ENCODE measurements at places on chromosomes 5 and 9.

DNA sequence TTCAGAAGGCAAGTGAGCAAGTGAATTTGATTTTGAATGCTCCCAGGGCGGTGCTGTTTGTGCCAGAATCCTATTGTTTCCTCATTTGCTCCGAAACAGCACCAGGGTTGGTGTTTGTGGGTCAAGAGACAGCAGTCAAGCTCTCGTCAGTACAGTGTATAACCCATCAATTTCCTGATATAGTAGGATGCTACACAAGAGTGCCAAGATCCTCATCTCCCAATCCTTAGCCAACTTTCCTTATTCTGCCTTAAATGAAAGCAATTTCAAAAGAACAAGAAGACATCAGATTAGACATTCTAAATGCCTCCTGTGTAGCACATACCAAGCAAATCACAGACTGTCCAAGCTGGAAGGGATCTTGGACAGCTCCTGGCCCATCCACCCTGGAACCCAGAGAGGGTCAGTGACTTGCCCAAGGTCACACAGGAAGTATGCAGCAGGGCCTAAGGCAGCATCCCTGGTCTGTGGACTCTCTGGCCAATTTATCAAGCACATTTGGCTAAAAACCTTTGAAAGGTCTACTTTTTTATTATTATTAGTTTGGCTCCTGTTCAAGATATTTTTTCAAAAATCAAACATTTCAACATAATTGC lies 4.5 kb downstream of the WHRN start:
- DNase-seq = no peak

GRCh38 chr5:178241231-178241663 lies 8.6 kb upstream of the PHYKPL start:
- DNase-seq = peak; percentile 38

DNA sequence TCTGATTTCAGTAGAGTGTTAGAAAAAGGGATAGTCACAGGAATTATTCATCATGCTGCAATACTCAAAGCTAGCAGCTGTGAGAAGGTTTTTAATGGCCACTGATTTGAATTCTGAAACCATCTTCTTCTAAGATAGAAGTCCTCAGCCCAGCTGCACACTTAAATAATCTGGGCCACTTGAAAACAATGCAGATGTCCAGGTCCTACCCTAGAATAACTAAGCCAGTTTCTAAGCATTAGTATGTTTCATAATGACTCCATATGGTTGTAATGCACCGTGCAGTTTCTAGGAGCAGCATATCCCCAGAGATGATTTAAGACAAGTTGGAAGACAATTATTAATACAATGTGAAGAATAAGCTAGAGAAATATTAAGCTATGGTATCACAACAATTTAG lies 159.9 kb upstream of the FBXL17 start:
- DNase-seq = no peak

GRCh38 chr5:128237546-128237945 lies 154.0 kb downstream of the SLC12A2 start:
- no peak for DNase-seq

- no peak for DNase-seq
Observed at GRCh38 chr9:85185486-85186217, 516.1 kb downstream of the NTRK2 start.

DNA sequence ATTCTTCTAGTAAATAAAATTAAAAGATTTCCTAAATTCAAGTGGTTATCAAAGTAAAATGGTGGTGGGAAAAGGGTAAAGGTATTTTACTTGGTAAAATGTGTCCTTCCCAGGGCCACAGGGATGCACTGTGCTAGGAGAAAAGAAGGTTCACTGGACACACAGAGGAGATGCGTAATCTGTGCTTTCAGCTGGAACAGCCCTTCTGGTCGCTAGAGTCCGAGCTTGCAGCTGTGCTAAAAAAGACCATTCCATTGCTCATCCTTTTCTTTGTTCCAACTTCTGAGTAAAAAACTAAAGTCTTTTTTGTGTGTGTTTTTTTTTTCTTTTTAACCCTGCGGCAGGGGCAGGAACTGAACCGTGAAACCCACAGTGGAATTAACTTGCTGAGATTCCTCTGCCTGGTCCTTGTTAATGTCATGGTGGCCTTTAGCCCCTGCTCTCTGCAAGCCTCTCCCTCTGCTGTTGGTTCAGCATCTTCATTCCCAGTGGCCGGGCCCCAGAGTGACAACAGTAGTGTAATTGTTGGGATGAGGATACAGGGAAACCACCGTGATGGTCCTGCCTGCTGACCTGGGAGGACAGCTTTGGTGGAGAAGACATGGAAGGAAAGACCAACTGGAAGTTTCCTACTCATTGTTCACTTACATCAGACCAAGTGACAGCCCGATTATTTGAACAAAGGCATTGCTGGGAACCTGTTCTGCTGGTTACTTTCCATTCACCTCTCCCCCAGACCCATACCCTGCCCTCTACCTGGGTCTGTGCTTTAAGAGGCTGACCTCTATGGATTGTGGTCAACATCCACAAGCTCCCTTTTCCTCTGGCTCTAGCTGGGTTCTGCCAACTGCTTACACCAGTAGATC lies 31.9 kb upstream of the FSTL4 start:
- no peak for DNase-seq

- DNase-seq = no peak
Observed at GRCh38 chr5:132381614-132382013, 12.1 kb downstream of the SLC22A5 start.

DNA sequence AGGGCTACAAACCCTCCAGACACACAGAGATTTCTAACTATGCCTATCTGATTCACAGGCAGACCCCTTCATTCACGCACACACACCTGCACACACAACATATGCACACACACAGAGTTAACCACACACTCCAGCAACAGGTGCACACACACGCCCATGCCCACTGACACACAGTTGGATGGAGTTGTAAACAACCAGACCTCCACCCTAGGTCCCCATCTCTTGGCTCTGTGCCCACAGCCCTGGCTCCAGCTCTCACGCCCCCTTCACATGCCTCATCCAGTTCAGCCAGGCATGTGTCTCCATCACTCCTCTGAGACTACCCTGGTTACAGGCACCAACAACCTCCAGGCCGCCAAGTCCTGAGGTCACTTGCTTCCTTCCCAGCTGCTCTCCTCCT lies 61.1 kb downstream of the PSD2 start:
- DNase-seq = no peak

DNA sequence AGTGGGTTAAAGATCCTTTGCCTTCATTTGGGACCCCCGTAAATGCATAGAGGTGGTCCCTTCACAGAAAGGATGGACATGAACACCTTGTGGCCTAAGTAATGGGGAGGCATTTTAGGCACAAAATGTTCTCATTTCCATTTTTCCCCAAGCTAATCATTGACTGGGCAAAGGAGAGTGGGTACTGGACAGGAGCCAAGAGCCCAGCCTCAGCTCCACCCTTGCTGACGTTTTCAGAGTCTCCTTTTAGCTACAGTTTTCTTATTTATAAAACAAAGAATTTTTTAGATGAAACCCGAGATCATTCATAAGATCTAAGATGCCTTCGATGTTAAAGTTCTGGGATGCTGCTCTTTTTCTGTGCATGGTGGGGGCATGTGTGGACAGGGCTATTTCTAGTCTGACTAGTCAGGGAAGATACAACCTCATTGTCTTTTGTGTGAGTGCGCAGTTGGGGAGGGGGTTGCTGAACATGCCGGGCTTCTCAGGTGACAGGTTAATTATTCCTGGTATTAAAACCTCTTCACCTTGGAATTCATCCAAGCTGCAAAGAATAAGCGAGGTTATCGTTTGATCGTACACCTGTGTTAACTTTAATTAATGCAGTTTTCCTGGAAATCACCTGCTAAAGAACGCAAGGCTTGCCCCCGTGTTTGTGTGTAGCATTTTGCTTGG lies 48.4 kb downstream of the ADAMTS16 start:
- DNase-seq = peak; percentile 31

GRCh38 chr5:2863675-2864433 lies 112.4 kb upstream of the IRX2 start:
- no peak for DNase-seq

- peak; percentile 12 for DNase-seq
Observed at GRCh38 chr9:108811944-108812343, 43.8 kb downstream of the ACTL7B start.

GRCh38 chr9:129245276-129245675 lies 67.2 kb upstream of the IER5L start:
- no peak for DNase-seq

DNA sequence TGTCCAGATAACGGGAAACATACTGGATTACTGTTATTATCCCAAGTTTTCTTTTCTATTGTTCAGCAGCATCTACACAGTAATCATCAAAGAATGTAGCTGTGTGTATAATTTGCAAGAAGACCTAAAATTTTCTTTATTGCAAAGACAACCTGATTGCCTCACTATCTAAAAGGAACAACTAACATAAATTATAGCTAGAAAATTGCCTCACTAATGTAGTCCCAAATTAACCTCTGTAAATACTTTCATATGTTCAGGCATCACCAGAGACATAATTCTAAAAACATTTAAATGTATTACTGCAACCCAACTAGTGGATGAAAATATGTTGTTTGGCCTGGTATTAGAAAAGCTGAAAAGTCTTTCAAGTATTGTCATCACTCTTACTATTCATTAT lies 275.4 kb downstream of the CDH12 start:
- DNase-seq = no peak

- no peak for DNase-seq
Observed at GRCh38 chr9:115925424-115925823, 228.2 kb upstream of the PAPPA start.

DNA sequence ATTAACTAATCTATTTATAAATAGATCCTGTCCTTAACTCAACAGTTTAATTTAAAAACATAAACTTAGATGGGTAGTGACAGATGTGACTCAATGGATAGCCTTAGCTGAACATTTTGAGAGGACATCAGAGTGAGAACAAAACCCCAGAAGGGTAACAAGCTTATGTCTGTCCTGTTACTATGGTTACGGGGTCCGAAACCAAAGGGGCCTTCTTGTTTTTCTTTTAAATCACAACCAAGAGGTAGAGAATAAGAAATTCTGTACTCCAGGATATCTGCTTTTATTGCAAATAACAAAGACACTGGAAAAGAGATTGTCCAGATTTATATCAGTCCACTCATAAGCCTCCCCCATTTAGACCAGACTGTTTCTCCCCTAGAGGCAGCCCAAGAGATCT lies 612.1 kb downstream of the MTRR start:
- DNase-seq = no peak

- no peak for DNase-seq
Observed at GRCh38 chr9:21661626-21662025, 140.8 kb upstream of the MTAP start.

DNA sequence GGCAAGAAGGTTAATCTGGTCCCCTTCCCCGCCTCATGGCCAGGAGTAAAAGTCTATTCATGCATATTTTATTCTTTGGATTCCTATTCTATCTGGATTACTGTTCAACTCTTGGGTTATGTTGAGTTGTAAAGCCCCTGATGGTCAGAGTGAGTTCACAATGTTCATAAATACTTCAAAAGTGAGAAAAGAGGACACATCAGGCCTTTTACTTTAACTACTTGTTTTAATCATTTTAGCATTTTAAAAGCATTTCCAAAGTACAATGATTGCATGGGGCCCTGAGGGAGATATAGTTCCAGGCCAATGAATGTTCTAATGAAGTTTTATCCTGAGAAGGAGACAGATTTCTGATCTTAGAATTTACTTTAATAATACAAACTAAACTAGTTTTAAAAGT lies 93.9 kb downstream of the BOD1 start:
- no peak for DNase-seq

GRCh38 chr5:8601831-8602354 lies 732.9 kb downstream of the MTRR start:
- no peak for DNase-seq

- peak; percentile 44 for DNase-seq
Observed at GRCh38 chr5:172446336-172447051, 7.8 kb downstream of the SH3PXD2B start.

- no peak for DNase-seq
Observed at GRCh38 chr5:110681109-110681508, 45.4 kb downstream of the TMEM232 start.

- no peak for DNase-seq
Observed at GRCh38 chr9:89743216-89743572, 138.4 kb downstream of the GADD45G start.

DNA sequence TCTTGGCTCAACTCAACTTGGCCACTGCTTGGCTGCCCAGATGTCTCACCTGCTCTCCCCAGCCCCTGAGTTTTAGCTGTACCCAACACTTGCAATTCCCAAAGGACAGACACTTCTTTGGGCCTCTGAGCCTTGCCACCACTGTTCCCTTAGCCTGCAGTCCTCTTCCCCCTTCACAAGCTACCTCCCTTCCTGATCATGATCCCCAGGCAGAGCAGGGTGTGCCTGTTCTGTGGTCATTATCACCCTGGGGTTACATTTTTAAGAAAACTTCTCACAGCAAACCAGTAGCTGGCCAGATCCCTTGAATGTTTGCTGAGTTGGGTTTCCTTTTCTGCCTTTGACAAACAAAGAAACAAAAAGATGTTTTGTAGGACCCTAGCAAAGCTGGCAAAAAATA lies 87.5 kb upstream of the PRRC1 start:
- DNase-seq = no peak

DNA sequence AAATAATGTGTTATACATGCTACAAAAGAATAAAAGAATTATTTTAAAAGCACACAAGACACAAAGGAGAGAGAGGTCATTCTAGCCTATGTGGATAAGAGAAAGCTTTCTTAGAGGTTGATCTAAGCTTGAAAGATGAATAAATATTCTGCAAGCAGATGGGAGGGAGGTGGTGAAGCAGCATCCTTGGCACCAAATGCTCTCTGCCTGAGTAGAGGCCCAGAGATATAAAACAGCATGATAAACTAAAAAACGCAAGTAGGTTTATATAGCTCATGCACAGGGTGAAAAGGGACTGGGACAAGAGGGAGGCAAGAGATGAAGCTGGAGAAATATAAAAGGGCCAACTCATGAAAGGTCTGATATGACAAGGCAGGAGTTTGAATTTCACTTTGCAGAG lies 283.2 kb upstream of the POU5F2 start:
- no peak for DNase-seq

DNA sequence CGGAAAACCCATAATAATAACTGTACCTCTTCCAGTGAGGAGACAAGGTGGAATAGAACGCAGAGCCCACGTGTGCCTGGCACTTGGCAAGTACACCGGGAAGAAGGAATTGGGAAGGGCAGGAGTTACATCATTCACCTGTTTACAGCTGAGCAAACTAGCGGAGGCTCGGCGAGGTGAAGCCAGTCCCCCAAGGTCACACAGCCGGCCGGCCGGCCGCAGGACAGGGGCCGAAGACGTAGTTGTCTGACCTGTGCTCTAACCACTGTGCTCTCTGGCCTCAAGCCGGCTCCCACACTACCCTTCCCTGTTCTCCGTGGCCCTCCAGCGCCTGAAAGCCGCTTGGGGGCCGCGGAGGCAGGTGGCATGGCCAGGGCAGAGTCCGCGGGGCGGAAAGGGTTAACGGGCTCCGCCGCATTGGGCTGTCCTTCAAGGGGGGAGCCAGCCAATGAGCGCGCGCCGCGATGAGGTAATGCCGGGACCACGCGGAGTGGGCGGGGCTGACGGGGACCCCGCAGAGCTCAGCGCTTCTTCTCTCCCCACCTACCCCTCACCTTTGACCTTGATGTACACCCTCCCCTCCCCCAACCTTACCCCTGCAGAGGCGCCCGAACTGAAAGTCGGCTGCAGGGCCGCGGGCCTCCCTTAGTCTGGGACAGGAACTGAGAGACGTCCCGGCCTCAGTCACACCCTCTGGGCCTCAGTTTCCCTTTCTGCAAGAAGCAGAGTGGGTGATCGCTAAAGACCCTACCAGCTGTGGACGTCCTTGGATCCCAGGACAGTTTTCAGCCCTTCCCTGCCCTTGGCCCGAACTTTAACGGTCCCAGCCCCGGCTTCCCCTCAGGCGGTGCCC lies 125.1 kb downstream of the C9orf50 start:
- peak; percentile 98 for DNase-seq

All from stomach (tissue), 19 donors.